ENCODE measurements at places on chromosomes 11 and 22.

DNA sequence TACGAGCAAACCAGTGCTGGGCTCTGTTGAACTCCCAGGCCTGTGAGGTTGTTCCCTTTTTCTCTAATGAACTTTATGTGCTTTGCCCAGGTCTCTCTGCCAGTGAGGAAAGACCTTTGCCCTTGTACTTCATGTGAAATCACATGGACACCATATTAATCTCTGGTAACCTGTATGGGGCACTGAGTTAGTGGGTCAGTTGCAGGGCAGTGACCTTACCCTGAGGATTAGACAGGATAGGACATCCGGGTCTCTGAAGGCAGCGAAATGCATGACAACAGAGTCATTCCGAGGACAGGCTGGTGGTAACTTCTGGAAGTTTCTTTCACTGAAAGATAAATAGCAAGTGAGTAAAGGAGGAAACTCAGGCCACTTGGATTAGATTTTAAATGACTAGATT, 93.7 kb downstream of the ZBTB16 start:
- DNase-seq, result no peak

DNA sequence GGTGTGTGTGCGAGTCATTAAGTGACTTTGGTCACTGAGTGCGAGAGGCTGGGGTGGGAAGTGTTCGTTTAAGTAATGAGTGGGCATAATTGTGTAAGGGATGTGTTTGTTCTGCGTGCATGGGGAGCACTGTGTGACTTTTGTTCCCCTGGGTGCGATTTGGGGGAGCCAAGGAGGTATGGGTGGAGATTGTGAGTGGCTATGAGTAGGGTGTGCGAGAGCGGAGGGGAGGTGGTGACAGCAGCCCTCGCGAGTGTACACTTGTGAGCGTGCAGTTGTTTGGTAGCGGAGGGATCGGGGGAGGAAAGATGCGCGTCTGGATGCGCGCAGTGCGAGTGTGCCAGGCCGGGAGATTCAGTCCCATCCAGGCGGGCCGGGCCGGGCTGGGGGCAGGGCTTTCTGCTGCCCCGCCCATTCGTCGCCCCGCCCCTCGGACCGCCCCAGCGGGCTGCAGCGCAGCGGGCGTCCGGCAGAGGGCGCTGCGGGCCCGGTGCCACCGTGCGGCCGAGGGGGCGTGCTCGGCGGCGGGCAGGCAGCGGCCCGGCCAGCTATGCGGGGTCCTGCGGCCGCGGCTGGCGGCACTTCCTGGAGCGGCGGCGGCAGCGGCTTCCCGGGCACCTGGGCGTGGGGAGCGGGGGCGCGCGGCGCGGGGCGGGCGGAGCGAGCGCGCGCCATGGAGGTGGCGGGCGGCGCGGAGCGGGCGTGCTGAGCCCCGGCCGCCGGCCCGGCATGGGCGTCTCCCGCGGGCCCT, at the start of gene DGKZ:
DGKZ (plus strand) TSS at position 578 of the 751 bp plus-strand sequence. CDS start 197 bp downstream, outside the sequence.
- peak; percentile 65 for DNase-seq

DNA sequence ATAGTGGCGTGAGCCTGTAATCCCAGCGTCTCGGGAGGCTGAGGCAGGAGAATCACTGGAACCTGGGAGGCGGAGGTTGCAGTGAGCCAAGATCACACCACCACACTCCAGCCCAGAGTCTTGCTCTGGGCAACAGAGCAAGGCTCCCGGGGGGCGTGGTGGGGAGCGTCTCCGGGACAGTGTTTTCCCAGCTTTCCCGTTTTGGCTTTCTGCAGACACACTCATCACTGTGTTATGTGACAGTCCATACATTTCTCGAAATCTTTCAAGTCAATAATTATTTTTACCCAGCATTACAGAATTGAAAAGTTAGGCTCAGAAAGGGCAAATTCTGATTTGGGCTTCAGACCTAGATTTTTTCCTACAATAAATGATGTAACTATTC, 31.7 kb downstream of the NEAT1 start:
- no peak for DNase-seq

DNA sequence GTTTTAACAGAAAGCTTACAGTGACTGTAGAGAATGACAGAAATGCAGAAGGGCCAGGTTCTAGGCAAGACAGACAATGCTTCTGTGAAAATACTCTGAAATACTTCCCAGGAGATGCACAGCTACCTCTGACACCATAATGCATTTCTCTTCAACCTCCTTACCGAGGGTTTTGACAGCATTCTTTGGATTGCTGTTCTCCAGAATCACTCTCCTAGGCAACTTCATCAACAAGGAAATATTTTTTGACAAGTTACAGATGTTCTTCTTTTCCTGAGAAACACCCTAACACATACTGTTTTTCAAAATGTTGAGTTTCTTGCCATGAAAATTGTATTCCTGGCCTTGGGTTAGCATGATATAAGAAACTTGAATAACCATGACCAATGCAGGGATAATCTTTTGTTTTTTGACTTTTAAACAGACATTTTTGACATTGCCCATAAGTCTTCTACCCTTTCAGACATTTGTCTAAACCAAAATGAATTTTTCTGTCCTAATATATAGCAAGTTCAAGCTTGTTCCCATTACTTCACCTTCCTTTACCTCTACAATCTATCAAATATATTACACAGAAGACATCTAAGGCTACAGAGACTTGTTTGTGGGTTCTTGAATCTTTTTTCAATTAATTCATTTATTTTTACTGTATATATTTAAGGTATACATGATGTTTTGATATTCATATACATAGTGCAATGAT, 108.1 kb downstream of the CCDC34 start:
- peak; percentile 88 for DNase-seq

GRCh38 chr11:18791207-18791968, at the start of gene PTPN5:
Gene PTPN5, minus strand, starts transcription at chr11:18791798. Its CDS starts 19,840 bp downstream, at chr11:18771958.
- no peak for DNase-seq

- DNase-seq, result no peak
Measured at GRCh38 chr11:68649851-68650555, 34.3 kb upstream of the GAL start.
